GM03348 (cell line): ENCODE measurements at places on chromosomes 1 and 21.
A peak's percentile ranks its signal among the peaks of the same experiment; 100 is the strongest.

- peak; percentile 70 for DNase-seq
Observed at GRCh38 chr1:225767634-225768540, 9.7 kb upstream of the SRP9 start.

- DNase-seq = no peak
Observed at GRCh38 chr1:89999628-90000027, 4.7 kb downstream of the ZNF326 start.

GRCh38 chr1:91120936-91121335, 99.1 kb upstream of the ZNF644 start:
- no peak for DNase-seq

- DNase-seq = no peak
Observed at GRCh38 chr1:166379447-166379846, 212.6 kb upstream of the FAM78B start.

- DNase-seq = no peak
Observed at GRCh38 chr1:2807036-2807435, 5.5 kb upstream of the TTC34 start.

DNA sequence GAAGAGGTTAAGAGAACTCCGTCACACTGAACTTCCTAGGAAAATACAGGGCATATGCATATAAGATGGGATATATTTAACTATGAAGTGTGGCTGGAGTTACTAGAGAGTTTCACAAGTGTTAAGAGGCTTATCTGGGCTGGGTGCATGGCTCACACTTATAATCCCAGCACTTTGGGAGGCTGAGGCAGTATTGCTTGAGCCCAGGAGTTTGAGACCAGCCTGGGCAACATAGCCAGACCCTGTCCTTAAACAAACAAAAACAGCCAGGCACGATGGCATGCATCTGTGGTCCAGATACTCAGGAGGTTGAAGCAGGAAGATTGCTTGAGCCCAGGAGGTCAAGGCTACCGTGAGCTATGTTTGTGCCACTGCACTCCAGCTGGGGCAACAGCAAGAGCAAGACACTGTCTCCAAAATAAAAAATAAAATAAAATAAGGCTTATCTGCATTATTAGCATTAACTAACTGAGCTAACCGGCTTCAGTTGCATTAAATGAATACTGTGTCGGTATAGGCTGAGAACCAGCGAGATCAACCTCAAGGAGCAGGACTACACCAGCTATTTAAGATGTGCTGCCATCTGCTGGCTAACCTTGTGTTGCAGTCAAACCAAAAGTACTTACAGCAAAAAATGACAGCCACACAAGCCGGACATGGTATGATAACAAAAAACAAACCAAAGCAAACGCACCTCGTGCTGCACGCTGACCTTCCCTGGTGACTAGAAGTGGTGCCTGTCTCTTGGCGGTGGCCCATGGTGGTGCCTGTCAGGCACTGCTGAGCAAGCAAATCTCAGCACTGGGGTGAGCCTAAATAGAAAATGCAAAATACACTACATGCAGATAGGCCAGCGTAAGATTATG, 19.7 kb upstream of the RBBP5 start:
- DNase-seq = peak; percentile 79

- DNase-seq = no peak
Observed at GRCh38 chr1:147717051-147717705, 43.2 kb downstream of the GJA5 start.

- peak; percentile 46 for DNase-seq
Observed at GRCh38 chr1:51926171-51926812, 47.8 kb upstream of the NRDC start.

- DNase-seq = peak; percentile 80
Observed at GRCh38 chr1:201584471-201585092, 45.7 kb downstream of the NAV1 start.

GRCh38 chr1:201655243-201655642, 116.3 kb downstream of the NAV1 start:
- peak; percentile 93 for DNase-seq
